ENCODE measurements at places on chromosomes 5 and 9.

DNA sequence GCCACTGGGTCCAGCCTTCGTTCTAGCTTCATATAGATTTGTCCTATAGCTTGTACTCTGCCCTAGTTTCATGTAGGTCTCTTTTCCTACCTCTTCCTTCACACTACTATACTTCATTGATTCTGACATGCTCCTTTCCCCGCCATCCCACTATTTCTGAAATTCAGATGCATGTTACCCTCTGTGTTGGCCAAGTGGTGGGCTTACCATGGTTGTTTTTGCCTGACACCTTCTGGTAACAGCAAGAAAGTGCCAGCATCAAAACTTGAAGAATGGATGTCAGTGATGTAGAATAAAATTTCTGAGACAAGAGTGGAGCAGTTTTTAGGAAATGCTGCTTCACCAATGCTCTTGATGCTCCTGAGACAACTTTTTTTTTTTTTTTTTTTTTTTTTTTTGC is 19.5 kb upstream of the SERINC5 start:
- DNase-seq, result no peak

- DNase-seq, result no peak
Measured at GRCh38 chr5:76469656-76470290, 66.7 kb downstream of the IQGAP2 start.

GRCh38 chr5:14920121-14920520 is 48.5 kb upstream of the ANKH start:
- no peak for DNase-seq

DNA sequence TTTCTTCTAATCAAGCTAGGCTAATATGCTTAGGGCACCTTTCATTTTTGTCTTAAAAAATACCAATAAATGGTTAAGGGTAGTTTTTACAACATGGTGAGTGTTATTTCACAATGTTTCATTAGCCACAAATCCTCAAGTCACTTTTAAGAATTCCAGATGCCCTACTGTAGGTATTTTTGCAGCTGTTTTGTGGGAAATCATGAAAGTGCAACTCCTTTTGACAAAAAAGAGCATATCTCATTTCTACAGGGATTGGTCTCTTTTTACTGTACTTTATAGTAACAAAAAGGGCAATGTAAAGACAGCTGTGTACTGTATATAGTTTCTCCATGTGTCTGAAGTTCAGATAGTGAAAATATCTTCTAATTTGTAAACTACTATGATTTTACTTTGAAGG is 28.3 kb upstream of the GAS1 start:
- no peak for DNase-seq

DNA sequence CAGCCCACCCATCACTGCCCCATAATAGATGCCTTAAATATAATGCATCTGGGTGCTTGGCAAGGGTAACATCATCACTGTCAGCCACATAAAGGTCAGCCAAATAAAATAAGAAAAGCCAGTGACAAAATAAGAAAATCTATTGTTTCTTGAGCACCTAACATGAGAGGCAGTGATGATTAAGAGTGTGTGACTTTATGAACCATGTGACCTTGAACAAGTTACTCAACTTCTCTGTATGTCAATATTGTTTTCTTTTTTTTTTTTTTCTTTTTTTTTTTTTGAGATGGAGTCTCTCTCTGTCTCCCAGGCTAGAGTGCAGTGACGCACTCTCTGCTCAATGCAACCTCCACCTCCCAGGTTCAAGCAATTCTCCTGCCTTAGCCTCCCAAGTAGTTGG is 98.7 kb downstream of the CDK5RAP2 start:
- DNase-seq, result no peak

- no peak for DNase-seq
Measured at GRCh38 chr5:137648361-137648760, 87.5 kb downstream of the KLHL3 start.

DNA sequence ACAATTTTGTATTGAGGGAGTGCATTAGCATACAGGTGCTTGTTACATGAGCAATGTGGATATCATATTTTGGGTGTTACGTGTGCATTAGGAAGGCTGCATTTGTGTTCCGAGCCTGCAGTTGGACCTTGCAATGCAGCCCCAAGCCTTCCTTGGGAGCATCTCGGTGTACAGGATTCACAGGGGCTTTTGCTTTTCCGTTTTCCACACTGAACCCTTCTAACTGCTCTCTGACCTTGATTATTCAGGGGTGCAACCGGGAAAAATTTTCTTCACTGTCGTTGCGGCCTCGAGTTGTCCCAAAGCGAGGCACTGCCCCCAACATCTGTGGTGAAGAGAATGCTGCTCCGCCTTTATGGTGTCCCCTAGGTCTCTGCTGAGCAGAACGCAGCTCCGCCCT is 80.1 kb upstream of the PLEKHG4B start:
- DNase-seq, result no peak

DNA sequence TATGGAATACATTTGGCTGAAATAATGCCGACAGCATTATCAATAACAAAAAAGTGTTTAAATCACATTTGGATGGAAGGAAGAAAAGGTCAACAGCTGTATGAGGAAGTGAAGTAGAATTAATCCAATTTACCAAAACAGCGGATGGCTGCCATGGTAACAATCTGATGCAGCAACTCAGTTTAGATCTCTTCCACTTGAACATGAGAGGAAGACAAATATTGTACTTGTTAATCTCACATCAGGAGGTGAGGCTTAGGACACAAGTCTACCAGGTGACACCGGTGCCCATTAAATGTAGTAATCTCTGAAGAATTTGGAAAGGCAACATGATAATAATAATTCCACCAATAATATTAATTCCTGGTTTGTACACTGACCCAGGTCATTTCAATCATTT is 2.4 kb downstream of the RASEF start:
- DNase-seq, result no peak

DNA sequence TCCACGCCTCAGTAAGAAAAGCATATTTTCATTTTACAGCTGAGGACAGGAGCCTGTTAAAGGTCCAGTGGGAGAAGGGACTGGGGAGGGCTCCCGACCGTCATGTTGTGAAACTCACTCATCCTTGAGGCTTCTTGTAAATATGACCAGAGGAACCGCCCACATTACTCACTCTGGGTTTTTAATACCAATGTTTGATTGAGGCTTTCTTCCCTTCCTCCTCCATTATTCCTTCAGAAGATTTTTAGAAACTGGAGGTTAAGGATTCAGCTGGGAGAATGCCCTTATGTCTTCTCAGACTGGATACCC is 61.4 kb upstream of the GLRX start:
- DNase-seq, result no peak

- DNase-seq, result peak; percentile 30
Measured at GRCh38 chr9:128072144-128073021, 4.4 kb downstream of the SLC25A25 start.

GRCh38 chr5:160685695-160686094 is 166.3 kb downstream of the ATP10B start:
- DNase-seq, result no peak

DNA sequence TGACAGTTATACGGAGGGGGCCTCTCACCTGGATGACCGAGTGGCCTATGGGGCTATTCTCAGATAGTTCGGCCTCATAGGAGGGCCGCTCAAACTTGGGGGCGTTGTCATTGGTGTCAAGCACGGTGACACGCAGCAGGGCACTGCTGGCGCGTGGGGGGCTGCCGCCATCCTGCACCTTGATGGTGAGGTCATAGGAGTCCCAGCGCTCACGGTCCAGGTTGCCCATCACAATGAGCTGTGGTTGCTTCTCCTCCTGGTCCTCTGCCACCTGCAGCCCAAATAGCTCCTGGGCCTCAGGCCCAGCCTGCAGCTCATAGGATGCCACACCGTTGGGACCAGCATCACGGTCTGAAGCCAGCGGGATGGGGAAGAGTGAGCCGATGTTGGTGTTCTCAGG is 9.7 kb downstream of the PCDH1 start:
- no peak for DNase-seq

DNA sequence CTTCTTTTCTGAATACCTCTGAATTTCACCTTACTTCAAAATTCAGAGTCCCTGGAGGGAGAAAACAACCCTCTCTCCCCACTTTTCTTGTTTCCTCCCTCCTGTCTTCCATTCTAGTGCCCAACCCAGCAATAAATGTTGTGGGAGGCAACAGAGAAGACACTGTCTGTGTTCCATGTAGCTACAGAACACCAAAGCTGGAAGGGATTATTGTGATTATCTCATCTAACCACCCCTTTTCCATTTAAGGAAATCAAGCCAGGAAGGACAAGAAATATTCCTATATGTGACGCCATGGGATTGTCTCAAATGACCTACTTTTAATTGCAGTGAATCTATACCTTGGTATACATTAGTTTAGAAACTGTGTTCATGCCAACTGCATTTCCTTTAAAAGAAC is 476.6 kb upstream of the TNC start:
- no peak for DNase-seq

DNA sequence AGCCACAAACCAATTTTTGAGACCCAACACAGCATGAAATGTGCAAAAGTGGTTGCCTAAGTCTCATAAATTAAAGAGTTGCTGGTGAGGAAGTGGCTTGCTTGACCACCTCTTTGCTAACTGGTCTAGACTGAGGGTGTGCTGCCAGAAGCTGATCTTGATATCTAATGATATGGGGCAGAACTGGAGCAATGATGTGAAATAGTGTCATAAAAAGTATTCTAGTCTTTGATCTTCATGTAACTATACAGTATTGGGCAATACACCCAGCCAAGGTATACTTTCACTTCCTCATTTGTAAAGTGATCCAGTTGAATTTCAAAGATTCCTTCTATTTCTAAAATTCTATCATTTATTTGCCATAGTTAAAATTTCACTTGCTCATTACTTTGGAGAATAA is 5.9 kb upstream of the YTHDC2 start:
- DNase-seq, result no peak

GRCh38 chr9:36800455-36800854 is 227.8 kb downstream of the MELK start:
- no peak for DNase-seq

- no peak for DNase-seq
Measured at GRCh38 chr9:137676998-137677397, 58.2 kb downstream of the EHMT1 start.

- DNase-seq, result no peak
Measured at GRCh38 chr9:38622951-38623350, 2.6 kb upstream of the ANKRD18A start.
